ENCODE measurements at places on chromosomes 16 and 17.

DNA sequence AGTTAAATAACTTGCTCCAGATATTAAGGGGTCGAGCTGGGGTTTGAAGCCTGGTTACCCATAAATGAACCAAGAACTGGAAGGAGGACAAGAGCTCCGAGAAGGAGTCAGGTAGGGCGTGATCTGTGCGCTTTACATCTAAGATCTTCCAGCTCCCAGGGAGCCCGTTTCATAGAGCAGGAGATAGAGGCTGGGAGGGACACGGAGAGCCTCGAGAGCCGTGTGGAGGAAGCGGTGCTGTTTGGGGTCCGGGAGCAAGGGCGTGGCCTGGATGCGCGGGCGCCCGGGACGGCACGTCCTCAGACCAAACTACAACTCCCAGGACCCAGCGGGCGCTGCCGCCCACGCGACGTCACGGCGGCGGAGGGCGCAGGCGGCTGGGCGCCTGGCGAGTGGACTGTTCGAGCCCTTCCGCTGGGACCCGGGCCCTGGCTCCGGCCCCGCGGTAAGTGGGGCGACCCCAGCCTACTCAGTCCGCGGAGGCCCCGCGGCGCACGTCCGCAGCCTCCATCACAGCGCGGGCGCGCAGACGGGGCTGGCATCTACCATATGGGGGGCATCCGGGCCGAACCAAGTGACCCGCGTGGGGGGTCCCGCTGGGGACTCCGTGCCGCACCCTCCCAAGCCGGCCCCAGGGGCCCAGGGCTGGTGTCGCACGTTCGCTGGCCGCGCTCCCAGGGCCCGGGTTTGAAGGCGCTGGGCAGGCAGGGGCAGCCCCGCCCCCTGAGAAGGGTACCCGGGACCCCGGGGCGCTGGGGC is at the start of gene BCKDK:
TSS of gene BCKDK (plus strand) at position 352 of the 759 bp plus-strand sequence. CDS start 838 bp downstream, outside the sequence.
- DNase-seq: no peak

DNA sequence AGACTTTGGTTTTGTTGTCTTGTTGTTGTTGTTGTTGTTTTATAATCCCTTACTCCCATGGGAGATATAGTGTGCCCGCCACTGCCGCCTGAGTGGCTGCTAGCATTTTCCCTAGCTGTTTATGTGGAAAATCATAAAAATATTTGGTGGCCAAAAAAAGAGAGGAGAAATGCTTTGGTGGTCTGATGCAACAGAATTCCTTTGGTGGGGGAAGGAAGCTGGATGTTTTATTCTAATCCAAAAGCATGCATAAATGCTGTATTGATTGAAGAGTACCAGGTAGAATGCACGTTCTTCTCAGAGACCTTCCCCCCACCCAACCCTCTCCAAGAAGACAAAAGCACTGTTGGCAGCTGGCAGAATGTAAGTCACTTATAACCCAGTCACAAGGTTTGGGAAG is 93.2 kb downstream of the C17orf67 start:
- DNase-seq: no peak

DNA sequence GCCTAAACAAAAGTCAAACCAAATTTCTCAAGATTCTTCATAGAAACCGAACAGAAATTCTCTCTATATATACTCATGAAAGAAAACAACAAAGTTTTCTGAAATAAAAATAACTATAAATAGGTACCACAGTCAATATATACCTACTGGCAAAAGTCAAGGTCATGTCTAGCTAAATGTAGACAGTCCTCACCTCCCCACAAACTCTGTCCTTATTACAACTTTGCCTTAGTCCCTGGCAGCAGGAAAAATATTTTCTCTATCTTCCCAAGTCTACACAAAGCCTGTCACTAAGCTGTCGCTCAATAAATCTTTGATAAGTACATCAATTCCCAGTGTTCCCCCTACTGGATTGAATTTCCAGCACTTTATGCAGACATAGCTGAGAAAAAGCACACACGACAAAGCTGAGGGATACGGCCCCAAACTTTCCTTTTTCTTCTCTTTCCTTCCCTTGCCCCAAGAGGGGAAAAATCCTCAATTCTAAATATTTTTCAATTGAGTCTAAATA is 2.7 kb downstream of the CFAP20 start:
- DNase-seq: no peak

- no peak for DNase-seq
Measured at GRCh38 chr17:81422776-81423697, 27.8 kb downstream of the BAHCC1 start.

GRCh38 chr16:19094542-19095365 is 19.0 kb upstream of the ITPRIPL2 start:
- DNase-seq: no peak

DNA sequence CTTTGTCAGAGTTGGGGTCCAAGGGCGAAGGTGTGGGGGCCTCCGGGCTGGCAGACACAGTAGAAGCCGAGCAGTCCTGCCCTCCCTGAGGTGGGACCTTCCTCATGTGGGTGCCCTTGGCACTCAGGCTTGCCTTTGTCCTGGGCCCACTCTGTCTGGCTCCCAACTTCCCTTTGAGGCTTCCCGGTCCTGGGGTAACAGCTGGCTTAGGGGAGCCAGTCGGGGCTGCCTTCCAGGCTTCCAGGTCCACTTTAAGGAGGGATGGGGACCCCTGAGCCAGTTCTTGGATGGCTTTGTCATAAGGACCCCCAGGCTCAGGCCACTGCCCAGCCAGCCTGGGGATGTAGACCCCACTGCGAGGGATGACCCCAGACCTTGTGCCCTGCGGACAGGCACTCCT is 7.8 kb downstream of the GAS2L2 start:
- no peak for DNase-seq

DNA sequence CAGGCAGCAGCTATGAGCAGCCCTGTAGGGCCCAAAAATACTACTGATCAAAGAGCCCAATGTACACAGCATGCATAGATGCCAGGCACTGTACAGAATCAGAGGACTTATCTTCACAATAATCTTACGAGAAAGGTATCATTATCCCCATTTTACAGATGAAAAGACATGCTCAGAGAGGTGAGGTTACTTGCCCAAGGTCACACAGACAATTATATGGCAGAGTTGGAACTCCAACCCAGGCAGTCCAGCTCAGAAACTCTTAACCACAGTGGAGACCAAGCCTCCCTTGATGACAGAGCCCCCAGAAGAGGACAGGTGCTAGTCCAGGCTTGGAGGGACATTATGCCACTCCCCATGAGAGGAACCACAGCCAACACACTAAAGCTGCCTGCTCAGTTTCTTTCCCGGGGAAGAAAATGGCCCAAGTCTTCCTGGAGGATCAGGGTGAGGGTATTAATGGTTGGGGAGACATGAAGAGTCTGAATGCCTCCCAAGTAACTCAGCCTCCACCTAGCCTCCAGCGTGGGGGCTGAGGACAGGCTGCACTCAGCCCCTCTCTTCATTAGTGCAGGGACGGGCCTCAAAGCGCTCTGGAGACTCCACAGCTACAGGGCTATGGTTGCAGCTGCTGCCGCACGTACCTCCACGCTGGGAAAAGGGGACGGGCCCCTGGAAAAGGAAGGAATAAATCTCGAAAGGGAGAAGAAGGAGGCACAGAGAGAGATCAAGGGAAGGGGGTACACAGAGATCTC is 826 bp downstream of the UNC119 start:
- peak; percentile 31 for DNase-seq

GRCh38 chr17:7215136-7215638 is 4.4 kb downstream of the DLG4 start:
- DNase-seq: peak; percentile 89

DNA sequence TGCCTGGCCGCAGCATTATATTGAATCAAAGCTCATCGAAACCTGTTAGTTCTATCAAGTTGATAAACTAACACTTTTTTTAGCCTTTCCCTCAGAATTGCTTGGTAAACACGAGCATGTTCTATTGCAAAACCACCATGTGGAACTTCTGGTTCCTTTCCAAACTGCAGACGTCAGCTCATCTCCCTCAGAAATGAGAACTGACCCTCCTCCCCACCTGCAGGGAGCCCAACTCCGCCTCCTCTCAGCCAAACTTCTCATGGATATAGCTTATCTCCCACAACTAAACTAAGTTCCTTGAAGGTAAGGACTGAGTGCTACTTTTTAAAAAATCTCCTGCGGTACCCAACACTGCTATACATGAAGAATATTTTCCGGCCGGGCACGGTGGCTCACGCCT is 6.7 kb downstream of the SHMT1 start:
- no peak for DNase-seq

DNA sequence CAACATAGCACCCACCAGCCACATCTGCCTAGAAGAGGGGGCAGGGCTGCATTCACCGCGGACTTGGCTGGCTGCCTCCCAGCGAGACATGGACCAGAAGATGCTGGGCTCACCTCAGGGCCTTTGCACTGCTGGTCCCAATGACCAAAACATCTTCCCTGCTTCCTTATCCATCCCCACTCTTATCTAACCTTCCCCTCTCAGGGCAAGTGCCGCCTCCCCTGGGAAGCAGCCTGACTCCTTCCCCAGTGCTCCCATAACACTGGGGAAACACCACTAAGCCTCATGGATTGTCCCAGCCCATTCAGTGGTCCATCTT is 5.7 kb downstream of the TMC6 start:
- no peak for DNase-seq

DNA sequence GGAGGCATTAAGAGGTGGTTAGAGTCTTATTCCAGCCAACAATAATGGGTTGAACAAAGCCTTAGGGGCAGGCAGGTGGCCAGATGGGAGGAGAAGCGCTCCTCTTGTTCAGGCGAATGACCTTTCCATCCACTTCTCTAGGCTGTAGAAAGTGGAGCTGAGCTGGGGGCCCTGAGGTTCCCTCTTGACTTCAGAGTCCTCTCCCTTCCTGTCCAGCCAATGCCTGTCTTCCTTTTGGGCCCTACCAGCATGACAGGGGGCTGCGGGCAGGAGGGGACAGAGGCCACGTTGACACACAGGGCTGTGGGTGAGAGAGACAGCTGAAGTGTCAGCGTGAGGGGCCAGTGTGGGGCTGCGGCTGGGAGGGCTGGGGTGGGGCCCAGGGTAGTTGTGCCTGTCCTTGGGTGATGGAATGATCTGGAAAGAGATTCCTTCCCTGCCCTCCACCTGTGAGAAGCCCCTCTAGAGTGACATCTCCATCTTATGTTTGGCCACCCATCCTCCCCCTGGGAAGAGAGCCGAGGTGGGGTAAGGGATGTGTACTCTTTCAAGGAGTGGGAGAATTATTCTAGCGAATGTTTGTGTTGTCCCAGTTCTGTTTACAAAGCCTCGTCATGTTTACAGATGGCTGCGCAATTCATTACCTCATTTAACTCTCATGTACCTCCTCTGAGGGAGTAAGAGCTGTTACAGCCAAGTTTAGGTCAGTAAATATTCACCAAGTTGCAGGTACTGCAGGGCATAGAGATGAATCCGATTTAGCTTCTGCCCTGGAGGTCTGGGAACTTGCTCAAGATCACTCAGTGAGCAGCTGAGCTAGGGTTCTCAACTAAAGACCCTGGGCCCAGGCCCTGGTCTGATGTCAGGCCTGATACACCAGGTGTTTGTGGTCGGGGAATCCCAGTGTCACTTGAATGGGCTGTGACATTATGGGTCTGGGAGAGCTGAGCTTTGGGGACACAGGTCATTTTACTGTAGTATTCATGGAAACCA is 3.3 kb downstream of the ERBB2 start:
- no peak for DNase-seq

DNA sequence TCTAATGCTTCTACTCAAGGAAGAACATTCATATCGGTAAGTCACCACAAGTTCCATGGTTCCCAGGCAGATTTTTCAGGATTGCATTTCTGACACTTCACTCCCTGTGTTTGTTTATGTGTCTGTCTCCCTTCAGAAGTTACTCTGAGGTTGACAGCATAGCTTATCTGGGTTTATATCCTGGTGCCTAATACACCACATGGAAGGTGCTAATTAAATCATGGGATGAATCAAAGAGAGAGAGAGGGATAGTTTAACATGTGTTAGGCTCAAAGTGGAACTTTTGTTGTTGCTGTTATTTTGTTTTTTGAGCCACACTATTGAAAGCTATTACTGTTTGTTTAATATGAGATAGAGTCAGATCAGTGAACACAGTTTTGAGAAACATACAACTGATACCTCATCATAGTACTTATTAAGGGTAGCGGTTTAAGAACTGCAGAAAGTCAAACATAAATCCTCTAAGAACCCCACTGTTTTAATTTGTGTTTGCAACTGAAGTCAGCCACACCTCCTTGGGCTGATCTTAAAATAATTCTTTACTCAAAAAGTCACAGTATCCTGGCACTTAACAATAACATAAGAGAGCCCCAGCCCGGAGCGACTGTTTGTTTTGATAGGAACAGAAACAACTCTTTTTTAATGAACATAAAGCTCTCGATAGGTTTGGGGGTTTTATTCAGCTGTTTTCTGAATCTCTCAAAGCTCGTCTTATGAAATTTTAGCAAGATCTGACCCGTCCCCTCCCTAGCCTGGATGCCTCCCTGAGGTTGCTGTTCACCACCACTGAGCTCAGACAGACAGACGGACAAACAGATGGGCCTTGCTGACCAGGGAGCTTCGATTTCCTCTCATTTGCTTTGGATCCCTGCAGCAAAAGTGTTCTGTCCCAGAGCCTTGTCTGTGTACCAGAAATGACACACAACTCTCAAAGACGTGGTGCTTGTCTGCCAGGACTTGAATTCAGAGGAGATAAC is 98.3 kb upstream of the MYOCD start:
- no peak for DNase-seq

- DNase-seq: no peak
Measured at GRCh38 chr16:11474617-11475291, 112.0 kb downstream of the LITAF start.

DNA sequence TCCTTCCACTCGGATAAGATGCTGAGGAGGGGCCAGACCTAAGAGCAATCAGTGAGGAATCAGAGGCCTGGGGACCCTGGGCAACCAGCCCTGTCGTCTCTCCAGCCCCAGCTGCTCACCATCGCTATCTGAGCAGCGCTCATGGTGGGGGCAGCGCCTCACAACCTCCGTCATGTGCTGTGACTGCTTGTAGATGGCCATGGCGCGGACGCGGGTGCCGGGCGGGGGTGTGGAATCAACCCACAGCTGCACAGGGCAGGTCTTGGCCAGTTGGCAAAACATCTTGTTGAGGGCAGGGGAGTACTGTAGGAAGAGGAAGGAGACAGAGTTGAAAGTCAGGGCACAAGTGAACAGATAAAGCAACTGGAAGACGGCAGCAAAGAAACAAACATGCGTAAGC is 12.4 kb downstream of the TP53 start:
- no peak for DNase-seq

- DNase-seq: no peak
Measured at GRCh38 chr16:12664164-12664733, 139.4 kb downstream of the CPPED1 start.

DNA sequence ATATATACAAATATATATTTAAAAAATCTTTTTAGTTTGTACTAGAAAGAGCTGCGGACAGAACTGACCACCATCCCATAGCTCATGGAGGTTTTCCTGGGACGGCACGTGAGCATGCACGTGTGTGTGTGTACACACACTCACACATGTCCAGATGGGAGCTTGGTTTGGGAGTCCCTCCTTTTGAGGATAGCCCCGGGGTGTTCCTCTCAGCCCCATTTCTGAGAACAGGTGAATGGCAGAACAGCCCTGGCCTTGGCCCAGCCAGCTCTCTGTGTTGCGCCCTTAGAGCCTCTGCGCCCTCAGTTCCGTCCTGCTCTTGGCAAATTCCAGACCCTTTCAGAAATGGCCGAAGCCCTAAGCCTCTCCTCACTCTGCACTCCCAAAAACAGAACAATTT is 70.1 kb downstream of the AMFR start:
- no peak for DNase-seq
